ENCODE measurements at places on chromosomes 16 and 17.

- H3K27ac ChIP-seq, result no peak overlapping the region
- no peak overlapping the region for H3K4me3 ChIP-seq
- H3K27me3 ChIP-seq, result no peaks in the 10 kb centered on the region
- H3K4me1 ChIP-seq, result peaks cover 2% of the 10 kb centered on the region
- no peaks in the 10 kb centered on the region for H3K36me3 ChIP-seq
Measured at GRCh38 chr17:62727916-62728672, 80.0 kb downstream of the MARCHF10 start.

GRCh38 chr17:43608313-43608712, 53.4 kb downstream of the MEOX1 start:
- peaks cover 46% of the 10 kb centered on the region for H3K27me3 ChIP-seq
- no peak overlapping the region for H3K27ac ChIP-seq

GRCh38 chr17:76532072-76532651, 5.3 kb downstream of the CYGB start:
- peaks cover 22% of the 10 kb centered on the region for H3K36me3 ChIP-seq
- H3K27me3 ChIP-seq, result no peaks in the 10 kb centered on the region
- no peak overlapping the region for H3K27ac ChIP-seq
- DNase-seq, result peak; percentile 66
- H3K4me3 ChIP-seq, result no peak overlapping the region
- H3K4me1 ChIP-seq, result peaks cover 44% of the 10 kb centered on the region

DNA sequence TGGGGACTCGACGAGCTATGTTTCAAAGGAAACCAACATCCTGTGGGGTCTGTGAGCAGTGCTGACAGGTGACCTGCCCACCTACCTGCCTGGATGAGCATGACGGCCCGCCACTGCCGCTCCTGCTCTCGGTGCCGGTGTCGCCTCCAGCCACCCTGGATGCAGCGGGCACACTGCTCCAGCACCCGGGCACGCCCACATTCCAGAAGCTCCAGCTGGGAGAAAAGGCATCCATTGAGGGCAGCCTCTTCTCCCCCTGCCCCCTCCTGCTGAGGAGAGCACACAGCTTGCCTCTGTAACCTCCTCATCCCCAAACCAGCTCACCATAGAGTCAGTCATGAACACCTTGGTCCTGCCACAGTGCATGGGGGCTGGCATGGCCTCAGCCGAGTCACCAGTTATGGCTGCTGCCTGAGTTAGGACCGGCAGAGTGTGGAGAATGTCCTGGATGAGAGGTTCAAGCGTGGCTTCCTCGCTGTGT, 14.3 kb downstream of the ZNHIT3 start:
- no peak overlapping the region for H3K27ac ChIP-seq
- no peak for DNase-seq
- H3K36me3 ChIP-seq, result peaks cover 84% of the 10 kb centered on the region
- no peaks in the 10 kb centered on the region for H3K27me3 ChIP-seq

DNA sequence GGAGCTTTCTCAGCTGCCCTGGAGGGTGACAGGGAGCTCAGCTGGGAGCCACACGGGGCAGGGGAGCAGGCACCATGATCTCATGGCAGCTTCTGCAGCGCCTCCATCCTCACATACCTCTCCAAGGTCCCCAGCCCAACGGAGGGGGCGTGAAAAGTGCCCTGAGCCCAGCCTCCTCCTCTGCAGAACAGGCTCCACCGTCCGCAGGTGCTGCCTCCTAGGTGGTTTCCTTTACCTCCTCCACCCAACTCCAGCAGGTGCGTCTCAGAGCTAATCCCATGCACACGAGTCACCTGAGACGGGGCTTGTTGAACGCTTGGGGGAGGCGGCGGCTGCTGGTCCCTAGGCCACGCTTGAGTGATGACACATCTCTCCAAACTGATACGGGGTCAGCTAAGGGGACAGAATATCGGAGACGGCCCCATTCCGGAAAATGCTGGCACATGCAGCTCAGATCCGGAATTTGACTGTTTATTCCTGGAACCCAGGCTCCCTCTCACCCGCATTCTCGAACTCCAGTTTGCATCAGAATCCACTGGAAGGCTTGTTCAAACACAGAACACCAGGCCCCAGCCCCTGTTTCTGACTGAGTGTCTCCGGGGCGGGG, 387 bp upstream of the SLC38A8 start:
- no peak for DNase-seq
- peaks cover 47% of the 10 kb centered on the region for H3K27me3 ChIP-seq
- no peak overlapping the region for H3K4me3 ChIP-seq
- H3K4me1 ChIP-seq, result peaks cover 4% of the 10 kb centered on the region
- H3K36me3 ChIP-seq, result peaks cover 12% of the 10 kb centered on the region

- H3K36me3 ChIP-seq, result peaks cover 4% of the 10 kb centered on the region
- no peaks in the 10 kb centered on the region for H3K4me1 ChIP-seq
- no peak for DNase-seq
- no peak overlapping the region for H3K27ac ChIP-seq
- H3K4me3 ChIP-seq, result no peak overlapping the region
- no peaks in the 10 kb centered on the region for H3K27me3 ChIP-seq
Measured at GRCh38 chr16:68115851-68116250, 30.7 kb downstream of the NFATC3 start.

GRCh38 chr17:30224419-30224960, 11.0 kb downstream of the SLC6A4 start:
- H3K27ac ChIP-seq, result no peak overlapping the region
- H3K27me3 ChIP-seq, result peaks cover 58% of the 10 kb centered on the region
- H3K36me3 ChIP-seq, result no peaks in the 10 kb centered on the region
- no peak for DNase-seq
- H3K4me3 ChIP-seq, result no peak overlapping the region
- H3K4me1 ChIP-seq, result no peaks in the 10 kb centered on the region
